Endodermal cell (in vitro differentiated cells): ENCODE measurements at places on chromosomes 13 and 19. TPM values are rescaled to one million over a fixed set of nuclear protein-coding genes. Genes with fewer than 3 reads are reported as not detected.

- no peak for DNase-seq
These were observed 22.2 kb downstream of the EFNB2 start for GRCh38 chr13:106513025-106513983.

DNA sequence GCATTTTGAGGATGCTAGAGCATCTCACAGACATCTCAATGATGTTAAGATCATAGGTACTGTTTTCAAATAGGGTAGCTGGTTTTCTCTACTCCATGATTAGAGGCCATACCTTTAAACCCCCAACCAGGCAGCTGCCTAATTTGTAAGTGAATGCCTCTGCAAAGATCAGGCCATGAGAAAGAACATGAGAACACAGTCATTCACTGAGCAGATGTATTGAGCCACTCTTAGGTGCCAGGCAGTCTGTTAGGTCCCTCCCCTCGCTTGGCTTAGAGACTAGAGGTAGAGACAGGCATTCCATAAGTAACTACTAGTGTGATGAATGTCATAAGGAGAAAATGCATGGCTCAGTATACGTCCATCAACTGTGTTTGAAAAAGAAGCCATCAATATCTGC lies 410.0 kb downstream of the FGF9 start:
- DNase-seq = no peak

DNA sequence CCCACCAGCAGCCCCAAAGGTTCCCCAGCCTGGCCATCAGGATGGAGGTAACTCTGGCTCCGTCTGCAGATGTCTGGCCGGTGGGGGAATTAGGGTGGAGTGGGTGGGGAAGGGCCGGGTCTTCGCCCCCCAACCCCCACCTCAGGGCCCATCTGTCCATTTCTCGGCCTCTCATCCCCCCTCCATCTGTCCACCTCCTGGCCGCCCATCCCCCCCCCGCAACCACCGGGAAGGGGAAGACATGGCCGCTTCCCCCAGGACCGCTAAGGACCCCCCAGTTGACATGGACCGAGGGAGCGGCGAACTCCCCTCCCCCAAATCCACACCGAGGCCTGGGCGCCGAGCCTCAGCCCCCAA lies 793 bp downstream of the LRFN1 start:
- no peak for DNase-seq

DNA sequence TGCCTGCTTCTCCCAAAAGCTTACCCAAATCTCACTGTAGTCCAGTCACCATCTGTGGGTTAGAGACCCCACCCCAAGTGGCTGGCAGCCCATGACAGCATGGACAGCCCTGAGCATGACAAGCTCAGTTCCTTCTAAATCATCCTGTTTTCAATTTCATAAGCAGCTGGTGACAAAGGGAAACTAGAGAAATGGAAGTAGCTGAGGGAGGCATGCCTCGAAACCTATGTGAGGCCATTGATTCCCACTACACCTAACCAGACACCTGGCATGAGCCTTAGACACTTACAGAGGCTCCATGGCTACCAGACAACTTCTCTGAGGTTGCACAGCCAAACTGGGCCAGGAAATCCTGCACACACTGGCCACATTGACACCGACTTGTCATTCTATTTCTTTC lies 56.2 kb downstream of the ABCC4 start:
- DNase-seq = no peak

SMIM24 gene
- 0.52 TPM in 1 of 2 replicates, not detected in the other for total RNA-seq
